HuH-7.5 (cell line): ENCODE measurements at places on chromosomes 6 and 20.

- peak; percentile 47 for DNase-seq
Measured at GRCh38 chr20:20710443-20711315, 1.8 kb downstream of the RALGAPA2 start.

GRCh38 chr6:168183613-168183970 lies 104.6 kb upstream of the FRMD1 start:
- no peak for DNase-seq

GRCh38 chr20:61588411-61589385 lies 336.6 kb downstream of the CDH4 start:
- DNase-seq, result no peak

- no peak for DNase-seq
Measured at GRCh38 chr6:28553986-28554881, 28.6 kb downstream of the GPX5 start.

GRCh38 chr6:4575714-4576113 lies 200.5 kb upstream of the CDYL start:
- DNase-seq, result no peak

- DNase-seq, result no peak
Measured at GRCh38 chr20:22821796-22822195, 213.3 kb upstream of the SSTR4 start.

DNA sequence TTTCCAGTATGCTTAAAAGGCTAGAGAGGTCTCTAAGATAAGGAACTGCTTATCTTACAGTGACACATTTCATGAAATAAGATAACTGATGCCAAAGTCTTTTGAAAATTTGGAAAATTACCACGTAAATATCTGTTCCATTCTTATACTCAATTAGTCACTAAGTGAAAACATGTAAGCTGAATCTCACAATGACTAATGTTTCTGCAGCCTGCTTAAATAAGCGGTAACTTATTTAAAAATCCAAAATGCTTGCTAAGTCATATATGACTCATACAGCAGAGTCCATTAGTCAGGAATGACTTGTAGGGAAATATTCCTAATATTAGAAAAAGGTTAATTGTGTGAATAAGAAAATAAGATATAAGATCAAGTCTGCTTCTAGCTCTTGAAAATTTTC lies 27.8 kb upstream of the LGSN start:
- DNase-seq, result no peak

DNA sequence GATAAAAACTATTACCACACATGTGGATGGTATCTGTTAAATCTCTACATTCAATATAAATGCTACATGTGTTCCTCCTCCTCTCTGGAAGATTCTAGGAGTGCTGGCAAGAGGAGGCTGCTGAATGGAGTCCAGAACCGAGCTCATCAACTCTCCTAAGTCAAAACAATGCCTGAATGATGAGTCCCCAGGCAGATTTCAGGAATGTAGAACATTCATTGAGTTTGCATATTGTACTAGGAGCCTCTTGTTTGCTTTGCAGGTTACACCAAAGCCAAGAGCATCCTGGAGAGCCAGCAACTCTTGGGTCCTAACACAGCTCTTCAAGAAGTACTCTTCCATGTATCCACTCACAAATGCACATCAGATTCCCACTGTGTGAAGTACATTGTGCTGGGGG lies 117.6 kb upstream of the UST start:
- no peak for DNase-seq

- no peak for DNase-seq
Measured at GRCh38 chr20:20734475-20734948, 22.1 kb upstream of the RALGAPA2 start.

DNA sequence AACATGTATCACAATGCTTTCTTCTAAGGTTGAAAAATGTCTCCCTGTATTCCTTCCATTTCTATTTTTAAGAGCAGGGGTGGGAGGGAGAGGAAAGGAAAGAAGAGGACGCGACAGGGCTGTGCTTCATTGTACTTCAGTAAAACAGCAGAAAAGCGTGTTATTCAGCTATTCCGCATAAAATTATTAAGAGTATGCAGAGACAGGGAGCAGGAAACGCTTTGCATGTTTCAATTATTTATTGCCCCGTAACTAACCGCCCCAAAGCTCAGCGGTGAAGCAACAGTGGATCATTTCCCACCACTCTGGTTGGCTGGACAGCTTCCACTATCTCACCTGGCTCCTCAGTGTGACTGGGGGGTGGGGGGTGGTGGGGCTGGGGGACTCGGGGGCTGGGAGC lies 188.9 kb downstream of the TTLL2 start:
- DNase-seq, result no peak

DNA sequence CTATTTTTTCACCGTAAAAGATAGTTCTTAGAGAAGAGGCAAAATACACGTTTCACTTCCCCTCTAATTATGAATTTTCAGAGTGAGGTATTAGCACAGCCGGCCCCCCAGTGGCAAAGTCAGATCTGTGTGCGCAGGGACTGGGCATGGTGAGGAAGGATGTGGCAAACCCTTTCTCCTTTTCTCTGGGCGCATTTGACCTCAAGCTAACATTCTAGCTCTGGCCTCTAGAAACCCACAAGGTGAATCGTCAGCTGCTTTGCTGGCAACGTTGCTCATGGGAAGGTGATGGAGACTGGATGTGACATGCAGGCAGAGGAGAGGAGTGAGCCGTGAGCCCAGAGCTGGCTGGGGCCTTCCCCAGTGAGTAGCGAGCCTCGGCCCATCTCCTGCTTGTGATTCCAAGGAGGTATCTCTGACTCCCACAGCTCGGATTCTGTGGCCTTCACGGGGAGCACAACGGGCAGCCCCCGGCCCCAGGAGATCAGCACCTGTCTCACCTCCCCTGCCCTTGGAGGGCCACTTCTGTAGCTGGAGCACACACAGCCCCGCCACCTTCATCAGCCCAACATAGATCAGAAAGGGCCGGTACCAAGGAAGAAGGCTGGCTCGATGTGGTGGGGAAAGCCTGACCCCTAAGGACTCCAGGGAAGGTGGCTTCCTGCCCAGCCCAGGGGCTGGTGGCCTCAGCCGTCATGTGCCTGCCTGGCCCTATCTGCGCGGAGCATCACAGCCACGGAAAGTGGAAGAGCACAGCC lies 152.8 kb downstream of the TAF4 start:
- DNase-seq, result no peak

DNA sequence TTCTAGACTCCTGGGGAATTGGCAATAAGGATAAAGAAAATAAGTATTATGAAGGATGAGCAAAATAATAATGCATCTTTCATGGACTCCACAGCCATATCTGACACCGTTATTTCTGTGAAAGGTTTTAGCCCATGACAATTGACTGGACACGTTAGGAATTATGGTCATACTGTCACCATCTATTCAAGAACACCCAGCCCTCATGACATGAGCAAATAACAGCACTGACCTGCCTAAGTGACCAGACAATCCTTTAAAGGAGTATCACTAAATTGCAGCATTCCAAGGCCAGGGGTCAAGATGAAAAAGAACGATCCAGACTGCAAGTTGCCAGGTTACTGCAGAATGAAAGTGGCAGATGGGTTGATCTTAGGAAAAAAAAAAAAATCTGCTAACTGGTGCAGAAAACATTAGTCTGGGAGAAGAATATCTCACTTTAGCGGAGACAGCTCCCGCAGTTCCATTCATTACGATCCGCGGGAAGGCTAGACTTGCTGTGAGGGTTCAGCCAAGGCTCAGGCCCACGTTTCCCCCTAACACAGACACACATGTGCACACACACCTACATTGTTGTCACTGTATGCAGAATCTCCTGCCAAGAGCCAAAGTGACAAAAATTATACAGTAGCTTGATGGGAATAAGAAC lies 237.7 kb upstream of the AGPAT4 start:
- no peak for DNase-seq

DNA sequence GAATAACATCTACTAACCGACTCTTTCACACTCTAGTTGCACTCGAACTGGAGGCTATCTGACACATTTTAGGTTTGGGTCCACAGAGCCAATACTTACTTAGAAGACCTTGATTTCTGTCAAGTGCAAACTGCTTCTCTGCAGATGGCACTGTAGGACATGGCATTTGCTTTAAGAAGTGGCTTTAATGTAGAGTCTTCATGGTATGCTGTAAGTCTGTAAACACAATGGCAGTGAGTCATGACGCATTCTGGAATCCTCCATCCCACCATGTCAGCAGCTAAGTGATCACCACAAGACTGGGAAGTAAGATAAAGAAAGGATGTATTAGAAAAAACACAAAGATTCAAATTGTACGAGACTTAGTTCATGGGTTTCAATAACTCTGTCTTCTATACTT lies 377.0 kb upstream of the NOX3 start:
- DNase-seq, result no peak

DNA sequence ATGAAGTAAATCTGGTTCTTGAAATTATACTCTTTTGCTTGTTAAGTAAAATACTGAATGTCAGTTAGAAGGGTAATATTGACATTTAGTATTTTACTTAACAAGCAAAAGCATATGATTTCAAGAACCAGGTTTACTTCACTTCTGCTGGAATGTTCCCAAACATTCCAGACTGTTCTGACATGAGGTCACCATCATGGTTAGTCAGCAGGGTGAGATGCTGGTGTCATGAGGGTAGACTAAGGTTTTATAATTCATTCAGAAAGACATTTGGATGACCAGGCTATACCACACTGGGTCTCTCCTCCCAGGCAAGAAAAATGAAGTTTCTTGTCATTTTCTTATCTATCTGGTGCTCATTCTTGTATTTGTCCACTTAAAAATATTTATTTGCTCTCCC lies 414.4 kb upstream of the MMS22L start:
- DNase-seq, result no peak

- no peak for DNase-seq
Measured at GRCh38 chr6:106561686-106562405, 67.5 kb downstream of the RTN4IP1 start.

DNA sequence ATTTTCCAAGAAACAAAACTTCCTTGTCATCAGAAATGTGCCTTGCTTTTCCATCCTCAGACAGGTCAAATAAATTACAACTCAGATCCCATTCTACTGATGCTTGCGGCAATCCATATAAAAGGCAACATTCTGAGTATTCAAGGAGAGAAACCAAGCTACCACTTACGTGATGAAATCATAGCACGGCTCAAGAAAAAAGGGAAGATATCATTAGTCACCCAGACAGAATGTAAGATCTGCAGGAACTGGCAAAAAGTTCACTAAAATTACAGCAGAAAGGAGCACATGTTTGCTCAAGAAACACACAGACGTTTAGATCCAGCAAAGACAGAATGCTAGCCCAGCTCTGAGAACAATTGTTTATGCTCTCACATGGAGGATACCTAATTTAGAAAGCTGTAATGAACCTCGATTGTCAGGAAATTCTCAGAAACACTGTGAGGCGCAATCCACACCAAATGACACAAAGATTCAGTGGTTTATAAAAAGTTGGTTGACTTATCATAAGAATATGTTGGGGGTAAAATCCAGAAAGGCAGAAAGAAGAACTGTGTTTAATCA lies 304.2 kb downstream of the ADGRG6 start:
- DNase-seq, result no peak

DNA sequence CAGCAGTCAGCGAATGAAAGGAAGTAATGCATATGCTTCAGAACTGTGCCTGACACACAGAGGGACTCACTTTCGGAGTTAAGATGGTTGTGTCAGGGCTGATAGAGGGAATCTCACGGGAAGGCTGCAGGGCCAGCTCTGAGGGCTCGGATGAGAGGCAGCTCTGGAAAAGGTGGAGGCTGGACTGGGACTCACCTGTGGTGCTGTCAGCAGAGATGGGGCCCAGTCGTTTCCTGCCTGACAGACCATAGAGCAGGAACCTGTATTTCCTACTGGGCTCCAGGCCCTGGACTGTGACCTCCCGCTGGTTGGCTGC lies 9.3 kb downstream of the CYP21A2 start:
- no peak for DNase-seq

DNA sequence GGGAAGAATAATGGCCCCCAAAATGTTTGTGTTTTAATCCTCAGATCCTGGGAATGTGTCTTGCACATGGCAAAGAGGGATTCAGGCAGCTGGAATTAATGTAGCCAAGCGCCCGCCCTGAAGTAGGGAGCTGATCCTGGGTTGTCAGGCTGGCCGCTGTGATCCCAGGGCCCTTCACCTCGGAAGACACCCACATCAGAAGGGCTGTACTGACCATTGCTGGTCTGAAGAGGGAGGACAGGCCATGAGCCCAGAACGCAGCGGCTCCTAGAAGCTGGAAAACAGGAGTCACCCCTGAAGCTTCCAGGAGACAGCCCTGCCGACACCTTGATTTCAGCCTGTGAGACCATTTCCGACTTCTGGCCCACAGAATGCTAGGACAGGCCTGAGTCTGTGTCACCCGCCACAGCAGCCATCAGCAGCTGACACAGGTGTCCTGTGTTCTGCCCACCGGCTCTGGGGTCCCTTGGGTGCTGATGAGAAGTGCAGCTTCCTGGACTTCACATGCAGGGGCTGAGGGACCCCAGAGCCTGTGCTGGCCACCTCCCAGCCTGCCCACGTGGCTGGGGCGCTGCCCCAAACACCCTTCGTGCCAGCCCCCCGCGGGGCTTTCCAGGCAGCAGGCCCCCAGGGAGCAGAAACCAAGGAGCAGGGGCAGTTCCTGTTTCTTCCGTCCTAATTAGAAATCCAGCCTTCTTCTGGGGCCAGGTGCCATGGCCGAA lies 86.3 kb downstream of the ERMARD start:
- DNase-seq, result no peak

GRCh38 chr20:53706466-53707370 lies 113.1 kb upstream of the ZNF217 start:
- DNase-seq, result no peak

GRCh38 chr6:136737374-136737844 lies 54.9 kb downstream of the MAP3K5 start:
- DNase-seq, result no peak

- DNase-seq, result no peak
Measured at GRCh38 chr6:7207720-7208119, 100.0 kb downstream of the RREB1 start.

- no peak for DNase-seq
Measured at GRCh38 chr20:57628047-57628961, 8.1 kb upstream of the ZBP1 start.

DNA sequence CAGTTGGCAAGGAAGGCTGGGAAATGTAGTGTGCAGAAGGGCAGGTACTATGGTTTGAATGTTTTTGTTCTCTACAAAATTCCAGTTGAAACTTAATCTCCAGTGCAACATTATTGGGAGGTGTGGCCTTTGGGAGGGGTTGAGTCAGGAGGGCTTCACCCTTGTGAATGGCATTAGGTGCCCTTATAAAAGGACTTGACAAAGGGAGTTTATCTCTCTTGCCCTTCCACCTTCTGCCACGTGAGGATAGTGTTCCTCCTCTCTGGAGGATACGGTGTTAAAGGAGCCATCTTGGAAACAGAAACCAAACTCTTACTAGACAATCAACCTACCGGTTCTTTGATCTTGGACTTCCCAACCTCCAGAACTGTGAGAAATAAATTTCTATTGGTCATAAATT lies 82.2 kb upstream of the LRFN2 start:
- no peak for DNase-seq

- no peak for DNase-seq
Measured at GRCh38 chr6:72533606-72534005, 88.3 kb upstream of the KCNQ5 start.
